Motor neuron (in vitro differentiated cells): ENCODE measurements at places on chromosomes 4 and X. TPM values are rescaled to one million over a fixed set of nuclear protein-coding genes. Genes with fewer than 3 reads are reported as not detected.

DNA sequence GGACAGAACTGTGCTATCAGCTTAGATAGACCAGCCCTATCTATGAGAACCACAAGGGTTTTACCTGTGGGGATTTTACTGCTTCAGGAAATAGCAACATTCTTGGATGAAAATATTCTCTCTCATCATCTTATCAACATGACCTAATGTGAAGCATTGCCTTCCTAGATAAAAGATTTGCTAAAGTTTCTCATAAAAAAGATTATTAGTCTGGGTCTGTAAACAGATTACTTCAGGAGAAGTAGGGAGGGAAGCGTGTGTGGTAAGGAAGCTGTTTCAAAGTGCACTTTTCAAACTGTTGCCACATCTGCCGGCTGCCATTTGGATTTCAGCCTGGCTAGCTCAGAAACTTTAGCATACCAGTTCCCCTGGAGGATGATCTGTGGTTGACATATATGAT lies at the start of gene NOX1:
Gene NOX1, minus strand, starts transcription at position 35 of the 400 bp plus-strand sequence. CDS start 220 bp downstream, outside the sequence.
- no peak for ATAC-seq

DNA sequence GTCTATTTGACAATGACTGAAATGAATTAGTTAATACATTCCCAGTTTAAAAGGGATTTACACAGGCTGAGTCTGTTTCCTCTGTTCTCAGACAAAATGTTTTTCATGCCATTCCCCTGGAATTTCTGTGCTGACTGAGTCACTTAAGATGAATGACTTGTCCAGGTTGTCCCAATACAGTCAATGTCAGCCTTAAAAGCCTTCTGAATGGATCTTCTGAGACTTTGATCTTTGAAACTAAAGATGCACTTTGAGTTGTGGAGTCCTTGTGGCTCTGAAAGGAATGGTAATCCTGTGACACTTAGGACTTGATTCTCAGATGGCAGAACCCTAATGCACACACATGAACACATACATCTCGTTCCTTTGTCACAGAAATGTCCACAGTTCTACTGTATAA lies 622.2 kb upstream of the GRID2 start:
- no peak for ATAC-seq

GRCh38 chr4:189773909-189774308 lies 166.8 kb upstream of the FRG1 start:
- ATAC-seq, result peak; percentile 84

DNA sequence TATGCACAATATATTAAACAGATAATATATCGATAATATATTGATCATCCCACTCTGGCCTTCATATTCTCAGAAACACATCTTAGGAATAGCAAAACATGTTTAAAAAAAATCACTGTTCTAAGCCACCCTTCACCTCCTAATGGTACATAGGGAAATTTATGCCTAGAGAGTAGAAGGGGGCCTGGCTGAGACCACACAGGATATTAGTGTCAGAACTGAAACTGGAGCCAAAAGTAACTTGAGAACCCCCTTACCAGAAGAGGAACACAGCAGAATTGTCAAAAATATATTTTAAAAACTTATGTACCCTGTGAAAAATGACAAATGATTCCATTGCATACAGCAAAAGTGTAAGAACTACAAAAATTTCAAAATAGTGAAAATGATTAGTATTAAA lies 173.1 kb downstream of the VSIG4 start:
- no peak for ATAC-seq

GRCh38 chr4:124030147-124030546 lies 633.6 kb downstream of the SPRY1 start:
- no peak for ATAC-seq

DNA sequence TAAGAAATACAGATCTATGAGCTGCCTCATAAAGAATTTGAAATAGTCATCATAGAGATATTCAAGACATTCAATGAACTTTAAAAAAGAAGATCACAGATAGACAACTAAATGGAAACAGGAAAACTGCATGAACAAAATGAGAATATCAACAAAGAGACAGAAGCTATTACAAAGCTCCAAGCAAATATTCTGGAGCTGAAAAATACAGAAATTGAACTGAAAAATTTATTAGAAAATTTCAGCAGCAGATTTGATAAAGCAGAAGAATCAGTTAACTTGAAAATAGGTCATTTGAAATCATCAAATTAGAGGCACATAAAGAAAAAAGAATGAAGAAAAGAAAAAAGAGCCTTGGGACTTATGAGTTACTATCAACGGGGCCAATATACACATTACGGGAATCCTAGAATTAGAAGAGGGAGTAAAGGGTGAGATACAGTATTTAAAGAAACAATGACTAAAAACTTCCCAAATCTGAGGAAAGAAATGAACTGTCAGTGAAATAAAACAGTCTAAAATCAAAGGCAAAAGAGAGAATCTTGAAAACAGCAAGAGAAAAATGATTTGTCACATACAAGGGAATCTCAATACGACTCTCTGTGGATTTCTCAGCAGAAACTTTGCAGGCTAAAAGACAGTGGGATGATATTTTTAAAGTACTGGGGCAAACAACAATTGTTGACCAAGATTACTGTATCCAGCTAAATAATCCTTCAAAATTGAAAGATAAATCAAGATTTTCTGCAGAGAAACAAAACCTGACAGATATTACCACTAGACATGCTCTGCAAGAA lies 641.6 kb downstream of the ANKRD50 start:
- no peak for ATAC-seq

DNA sequence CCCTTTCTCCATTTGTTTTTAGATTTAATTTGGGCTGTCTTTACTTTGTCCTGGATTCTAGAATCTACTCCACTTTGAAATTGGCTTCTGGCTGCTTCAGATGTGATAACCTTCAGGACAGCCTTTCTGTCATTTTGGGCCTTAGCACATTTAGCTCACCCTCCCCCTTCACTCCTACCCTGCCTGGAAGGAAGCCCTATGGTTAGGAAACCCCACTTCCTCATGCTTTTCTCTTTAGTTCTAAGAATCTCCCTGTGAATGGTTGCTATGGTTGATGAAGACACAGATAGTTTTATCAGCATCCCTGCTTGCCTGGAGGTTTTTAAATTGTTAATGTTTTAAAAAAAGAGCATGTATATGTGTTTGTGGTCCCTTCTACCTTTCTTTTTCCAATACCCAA lies 100.7 kb upstream of the PTPN13 start:
- no peak for ATAC-seq

- peak; percentile 88 for ATAC-seq
Observed at GRCh38 chr4:118325431-118325830, 27.4 kb downstream of the PRSS12 start.

GRCh38 chrX:2495595-2495994 lies 5.2 kb downstream of the DHRSX start:
- no peak for ATAC-seq

GRCh38 chr4:115660465-115660864 lies 547.0 kb upstream of the NDST4 start:
- ATAC-seq, result peak; percentile 44

DNA sequence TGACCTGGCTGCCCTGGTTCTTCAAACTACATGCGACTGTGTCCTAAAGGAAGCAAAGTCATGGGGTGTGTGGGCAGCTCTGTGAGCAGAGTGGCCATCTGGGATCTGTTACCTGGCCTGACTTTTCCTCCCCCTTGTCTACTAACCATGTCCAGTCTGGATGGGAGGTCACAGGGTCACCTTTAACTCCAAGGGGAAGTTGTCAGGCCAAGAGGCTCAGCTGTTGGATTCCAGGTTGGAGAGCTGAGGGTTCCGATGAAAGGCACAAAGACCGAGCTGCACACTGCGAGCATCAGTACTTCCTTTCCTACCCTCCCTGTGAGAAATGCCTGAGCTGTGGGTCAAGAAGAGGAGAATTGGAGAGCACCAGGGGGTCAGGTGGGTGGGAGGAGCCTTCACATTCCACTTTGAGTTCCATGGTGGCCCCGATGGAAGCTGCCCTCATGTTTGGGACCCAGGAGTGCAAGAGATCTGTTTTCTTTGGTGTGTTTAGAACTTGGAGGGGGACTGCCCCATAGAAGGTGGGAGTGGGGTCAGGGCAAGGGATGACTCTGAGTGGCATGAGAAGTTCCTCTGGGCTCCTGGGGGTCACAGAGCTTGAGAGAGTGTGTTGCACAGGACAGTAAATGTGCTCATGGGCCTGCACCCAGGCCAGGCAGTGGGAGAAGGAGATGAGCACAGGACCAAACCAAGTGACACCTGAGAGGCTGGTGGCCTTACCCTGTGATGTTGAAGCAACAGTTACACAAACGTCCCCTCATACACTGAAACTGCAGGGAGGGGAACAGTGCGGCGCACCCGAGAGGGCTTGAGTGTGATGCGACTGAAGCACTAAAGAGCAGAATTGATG lies 36.2 kb downstream of the RGS12 start:
- no peak for ATAC-seq

- no peak for ATAC-seq
Observed at GRCh38 chr4:89509708-89510281, 202.2 kb upstream of the GPRIN3 start.

DNA sequence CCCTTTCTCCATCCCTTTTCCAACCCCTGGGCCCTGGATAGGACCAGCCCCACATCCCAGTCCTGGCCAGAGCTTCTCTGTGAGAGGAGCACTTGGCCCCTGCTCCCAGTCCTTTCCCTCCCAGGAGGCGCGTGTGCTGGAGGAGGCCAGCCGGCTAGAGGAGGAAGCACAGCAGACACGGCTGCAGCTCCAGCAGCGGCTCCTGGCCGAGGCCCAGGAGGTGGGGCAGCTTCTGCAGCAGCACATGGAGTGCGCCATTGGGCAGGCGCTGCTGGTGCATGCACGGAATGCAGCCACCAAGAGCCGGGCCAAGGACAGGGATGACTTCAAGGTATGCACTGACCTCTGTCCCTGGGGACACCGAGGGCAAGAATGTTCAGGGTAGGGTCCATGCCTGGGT lies 87.5 kb downstream of the EVC start:
- ATAC-seq, result peak; percentile 97

- ATAC-seq, result no peak
Observed at GRCh38 chr4:26788341-26788733, 72.3 kb upstream of the STIM2 start.

- ATAC-seq, result peak; percentile 71
Observed at GRCh38 chrX:68995780-68996551, 167.1 kb downstream of the EFNB1 start.

GRCh38 chr4:120731561-120731960 lies 191.0 kb downstream of the PRDM5 start:
- ATAC-seq, result no peak

DNA sequence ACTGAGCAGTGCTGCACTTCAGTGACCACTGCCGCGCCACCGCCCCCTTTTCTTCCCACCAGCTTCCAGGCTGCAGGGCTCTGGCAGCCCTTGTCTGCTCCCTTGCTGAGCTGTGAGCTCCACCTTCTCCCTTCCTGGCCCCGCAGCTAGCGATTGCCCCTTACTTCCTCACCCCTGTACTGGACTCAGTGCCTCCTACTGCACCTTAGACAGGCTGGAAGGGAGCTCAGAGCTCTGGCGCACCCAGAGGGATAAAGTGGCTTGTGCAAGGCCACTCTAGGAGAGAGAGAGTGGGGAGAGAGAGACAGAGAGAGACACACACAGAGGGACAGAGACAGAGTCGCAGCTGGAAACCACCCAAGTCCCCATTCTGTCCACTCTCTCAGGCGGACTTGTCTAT lies 6.0 kb downstream of the RASL11B start:
- peak; percentile 45 for ATAC-seq

- ATAC-seq, result peak; percentile 22
Observed at GRCh38 chr4:152956650-152957436, 20.7 kb downstream of the FHDC1 start.

- ATAC-seq, result no peak
Observed at GRCh38 chr4:142473218-142473959, 372.7 kb downstream of the INPP4B start.

- no peak for ATAC-seq
Observed at GRCh38 chrX:30488092-30488491, 89.5 kb downstream of the TASL start.

DNA sequence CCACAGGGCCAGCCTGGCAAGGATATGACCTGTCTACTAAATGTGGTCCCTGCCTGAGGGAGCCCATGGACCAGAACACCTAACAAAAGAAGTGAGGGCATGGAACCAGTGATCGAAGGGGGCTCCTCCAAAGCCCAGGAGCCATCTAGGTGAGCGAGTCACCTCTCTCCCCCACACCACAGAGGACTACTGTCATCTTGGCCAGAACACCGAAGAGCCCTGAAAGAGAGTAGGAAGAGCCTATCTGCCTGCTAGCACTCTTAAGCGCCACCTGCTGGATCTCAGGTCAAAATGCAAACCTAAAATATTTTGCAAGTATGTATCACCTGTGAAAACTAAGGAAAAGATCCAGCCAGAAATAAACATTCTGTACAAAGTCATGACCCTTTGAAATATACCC lies 137.9 kb upstream of the ZXDB start:
- ATAC-seq, result no peak

DNA sequence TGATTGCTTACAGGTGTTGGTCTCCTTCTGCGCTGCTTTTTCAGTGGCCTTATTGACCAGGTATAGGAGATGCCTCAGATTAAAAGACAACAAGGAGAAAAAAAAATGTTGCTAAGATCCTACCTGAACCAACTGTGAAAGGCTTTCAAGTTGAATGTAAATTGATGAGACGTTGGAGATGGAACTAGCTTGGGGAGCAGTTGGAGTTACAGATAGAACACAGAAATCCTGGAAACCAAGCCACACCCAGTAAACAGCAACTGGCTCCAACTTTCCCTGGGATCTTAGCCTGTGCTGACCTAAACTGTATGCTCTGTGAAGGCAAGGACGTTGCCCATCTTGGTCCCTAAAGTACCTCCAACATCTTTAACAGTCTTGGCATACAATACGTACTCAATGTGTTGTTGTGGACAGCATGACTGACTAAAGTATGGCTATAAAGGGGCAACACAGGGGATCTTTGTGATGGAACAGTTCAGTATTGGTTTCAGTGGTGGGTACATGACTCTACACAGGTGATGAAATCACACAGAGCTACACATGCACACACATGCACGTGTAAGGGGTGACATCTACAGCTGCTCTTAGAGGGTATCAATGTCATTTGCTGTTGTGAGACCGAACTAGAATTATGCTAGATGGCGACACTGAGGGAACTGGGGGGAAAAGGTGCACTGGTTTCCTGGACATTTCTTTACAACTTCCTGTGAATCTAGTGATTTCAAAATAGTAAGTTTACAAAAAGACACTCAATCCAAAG lies 22.3 kb downstream of the GAB3 start:
- peak; percentile 18 for ATAC-seq

- no peak for ATAC-seq
Observed at GRCh38 chrX:78011846-78012245, 42.4 kb upstream of the PGAM4 start.

DNA sequence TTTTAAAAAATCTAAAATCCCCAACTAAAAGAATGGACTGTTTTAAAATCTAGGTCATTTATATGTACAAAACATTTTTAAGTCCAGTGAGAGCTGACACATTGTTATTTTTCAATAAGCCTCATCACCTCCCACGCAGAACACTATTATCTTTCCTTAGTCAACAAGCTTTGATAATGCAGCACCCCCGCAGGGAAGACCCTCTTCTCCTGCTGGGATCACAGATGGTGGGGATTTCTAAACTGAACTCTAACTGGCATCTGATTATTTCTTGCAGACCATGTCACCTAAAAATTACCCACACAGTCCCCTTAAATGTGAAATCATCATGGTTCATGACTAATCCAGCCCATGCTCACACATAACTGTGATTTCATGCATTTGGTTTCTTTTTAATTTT lies 11.6 kb downstream of the SYTL4 start:
- ATAC-seq, result peak; percentile 31

The CITED1 gene
- total RNA-seq, result 6.4 and 7.9 TPM in 2 replicates

The ZNF718 gene
- total RNA-seq, result 6.0 and 7.6 TPM in 2 replicates

The NLGN3 gene
- 11.8 and 14.3 TPM in 2 replicates for total RNA-seq

The SLC4A4 gene
- not detected in 2 replicates for total RNA-seq

The SPANXN4 gene
- not detected in 2 replicates for total RNA-seq

The CLCN5 gene
- total RNA-seq, result 19.5 and 26.8 TPM in 2 replicates

The RPS6KA6 gene
- 0.36 and 0.66 TPM in 2 replicates for total RNA-seq

The MGAT4D gene
- total RNA-seq, result 0.05 TPM in 1 of 2 replicates, not detected in the other

The NSUN7 gene
- 1.1 and 2.2 TPM in 2 replicates for total RNA-seq

The PRMT9 gene
- total RNA-seq, result 13.8 and 15.5 TPM in 2 replicates
